ENCODE measurements at places on chromosomes 6 and 20.

DNA sequence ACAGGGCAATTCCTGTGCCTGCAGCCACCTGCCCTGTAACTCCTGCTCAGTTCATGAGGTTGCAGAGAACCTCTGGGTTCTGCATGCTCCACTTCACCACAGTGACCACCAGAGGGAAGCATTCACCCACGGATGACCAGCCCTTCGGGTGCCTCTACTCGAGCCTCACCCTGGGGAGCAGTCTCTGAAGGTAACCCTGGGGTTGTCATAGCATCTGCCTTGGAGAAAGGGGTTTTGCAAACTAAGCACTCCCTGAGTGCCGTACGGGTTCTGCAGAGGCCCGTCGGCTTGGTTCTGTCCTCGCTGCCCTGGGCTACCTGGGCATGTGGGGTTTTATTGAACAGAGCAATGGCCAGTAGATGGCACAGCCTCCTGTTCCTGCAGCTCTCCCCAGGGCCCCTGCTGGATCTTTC lies 10.2 kb upstream of the CST5 start:
- DNase-seq = peak; percentile 39

DNA sequence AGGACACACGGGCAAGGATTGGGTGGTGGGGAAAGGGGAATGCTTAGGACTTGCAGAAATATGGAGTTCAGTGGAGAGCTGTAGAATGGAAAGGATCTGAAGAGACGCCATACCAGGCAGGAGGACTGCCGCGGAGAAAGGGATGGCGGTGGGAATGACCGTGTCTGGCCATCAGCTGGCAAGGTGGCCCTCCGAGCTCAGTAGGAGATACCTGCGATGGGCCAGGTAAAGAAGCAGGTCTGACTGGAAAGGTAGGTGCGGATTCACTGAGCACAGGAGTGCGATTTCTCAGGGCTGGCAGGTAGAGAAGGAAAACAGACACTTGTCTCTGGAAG lies 26.0 kb downstream of the PCK1 start:
- no peak for DNase-seq

DNA sequence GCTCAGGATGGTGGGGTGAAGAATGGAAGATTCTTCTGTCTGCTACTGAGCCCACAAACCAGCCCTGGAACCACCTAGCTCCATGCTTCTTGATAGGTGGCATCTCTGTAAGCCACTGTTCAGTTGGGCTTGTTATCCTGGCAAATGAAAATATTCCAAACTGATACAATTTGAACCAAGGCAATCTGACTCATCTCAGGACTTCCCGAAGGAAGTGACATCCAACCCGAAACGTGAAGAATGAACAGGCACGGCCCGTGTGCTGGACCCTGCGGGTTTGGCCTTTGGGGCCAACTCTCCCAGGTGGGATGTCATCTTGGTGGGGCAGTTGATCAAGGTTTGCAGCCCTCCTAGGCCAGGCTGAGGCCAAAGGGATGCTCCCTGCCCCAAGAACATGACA lies 160.3 kb downstream of the PREX1 start:
- no peak for DNase-seq

DNA sequence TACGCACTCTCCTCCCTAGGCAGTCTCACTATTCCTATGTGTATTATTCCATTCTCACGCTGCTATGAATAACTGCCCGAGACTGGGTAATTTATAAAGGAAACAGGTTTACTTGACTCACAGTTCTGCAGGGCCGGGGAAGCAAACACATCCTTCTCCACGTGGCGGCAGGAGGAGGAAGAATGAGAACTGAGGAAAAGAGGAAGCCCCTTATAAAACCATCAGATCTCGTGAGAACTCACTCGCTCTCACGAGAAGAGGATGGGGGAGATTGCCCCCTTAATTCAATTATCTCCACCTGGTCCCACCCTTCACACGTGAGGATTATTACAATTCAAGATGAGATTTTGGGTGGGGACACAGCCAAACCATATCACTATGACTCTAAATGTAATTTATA lies 61.9 kb downstream of the ECT2L start:
- DNase-seq = no peak

DNA sequence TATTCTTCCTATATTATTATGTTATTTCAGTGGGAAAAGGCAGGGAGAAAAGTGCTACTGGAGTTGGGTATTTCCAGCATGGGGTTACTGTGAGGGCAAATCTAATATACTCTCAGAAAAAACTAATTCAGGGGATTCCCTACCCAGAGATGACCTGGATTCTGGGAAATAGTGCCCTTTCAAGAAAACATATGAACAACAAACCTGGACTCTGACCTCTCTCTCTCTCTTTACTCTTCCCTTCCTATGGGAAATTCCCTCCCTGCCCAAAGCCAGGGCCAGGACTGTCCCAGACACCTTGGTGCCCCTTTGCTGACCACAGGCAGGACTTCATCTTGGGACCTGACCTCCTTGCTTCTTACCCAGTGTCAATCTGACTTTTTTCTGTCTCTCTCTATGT lies 1.6 kb upstream of the UBD start:
- DNase-seq = no peak

DNA sequence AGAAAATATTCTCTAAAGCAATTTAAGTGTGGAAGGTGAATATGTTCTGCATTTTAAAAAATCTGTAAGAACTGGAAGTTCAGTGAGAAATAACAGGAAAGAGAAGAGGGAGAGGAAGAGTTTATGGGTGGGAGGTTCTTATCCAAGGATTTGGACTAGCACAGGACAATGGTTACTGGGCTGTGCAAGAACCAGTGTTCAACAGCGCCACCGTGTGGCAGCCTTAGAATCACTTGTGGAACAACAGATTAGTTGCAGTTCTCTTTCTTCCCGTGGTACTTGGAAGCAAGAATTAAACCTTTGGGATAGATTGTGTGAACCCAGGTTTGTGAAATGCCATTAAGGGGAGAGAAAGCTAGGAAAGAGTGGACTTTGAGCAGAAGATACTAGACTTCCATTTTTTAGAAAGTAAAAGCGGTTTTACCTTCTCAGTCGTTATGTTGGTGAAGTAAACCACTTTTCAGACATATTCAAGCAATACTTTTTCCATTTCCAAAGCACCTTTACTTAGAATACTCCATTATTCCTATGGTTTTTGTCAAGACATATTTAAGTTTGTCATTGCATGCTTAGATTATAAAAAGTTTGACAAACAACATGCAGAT lies 436.7 kb downstream of the RNF144B start:
- no peak for DNase-seq

DNA sequence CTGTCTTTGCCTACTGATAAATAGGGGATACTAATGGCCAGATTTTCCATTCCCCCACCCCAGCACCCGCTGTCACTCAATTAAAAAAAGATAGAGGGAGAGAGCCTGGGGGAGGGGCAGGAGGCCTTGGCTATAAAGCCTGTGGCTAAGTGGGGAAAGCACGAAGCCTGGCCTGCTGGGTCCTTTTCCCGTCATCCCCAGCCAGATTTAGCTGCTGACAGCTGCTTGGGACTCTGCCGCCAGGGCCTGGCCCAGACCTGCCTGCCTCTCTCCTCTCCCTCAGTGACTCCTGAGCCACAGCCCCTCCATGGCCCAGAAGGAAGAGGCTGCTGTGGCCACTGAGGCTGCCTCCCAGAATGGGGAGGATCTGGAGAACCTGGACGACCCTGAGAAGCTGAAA lies at the start of gene APOBEC2:
TSS of gene APOBEC2 (plus strand) at position 162 of the 400 bp plus-strand sequence. CDS start at position 308, 146 bp downstream.
- DNase-seq = no peak

GRCh38 chr6:16950302-16950701 lies 151.5 kb upstream of the STMND1 start:
- DNase-seq = no peak

DNA sequence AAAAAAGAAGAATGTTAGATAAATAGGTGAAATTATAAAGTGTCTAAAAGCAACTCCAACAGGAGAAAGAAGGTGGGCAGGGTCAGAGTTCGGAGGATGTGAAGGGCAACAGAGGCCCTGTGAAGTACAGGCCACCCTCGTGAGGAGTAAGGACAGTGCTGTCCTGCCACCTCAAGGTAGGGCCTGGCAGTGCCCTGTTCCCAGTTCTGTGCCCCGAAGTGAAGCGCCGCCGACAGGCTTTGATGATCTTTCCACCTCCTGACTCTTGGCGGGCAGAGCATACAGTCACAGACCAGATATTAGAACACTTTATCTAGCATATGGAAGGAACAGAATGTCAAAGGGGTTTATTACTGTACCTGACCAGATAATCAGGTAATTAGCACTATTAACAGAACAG lies 75.8 kb downstream of the GJA10 start:
- no peak for DNase-seq

- no peak for DNase-seq
Measured at GRCh38 chr6:139919107-139920026, 544.9 kb upstream of the CITED2 start.

- DNase-seq = no peak
Measured at GRCh38 chr6:11684901-11685480, 93.6 kb downstream of the ADTRP start.

DNA sequence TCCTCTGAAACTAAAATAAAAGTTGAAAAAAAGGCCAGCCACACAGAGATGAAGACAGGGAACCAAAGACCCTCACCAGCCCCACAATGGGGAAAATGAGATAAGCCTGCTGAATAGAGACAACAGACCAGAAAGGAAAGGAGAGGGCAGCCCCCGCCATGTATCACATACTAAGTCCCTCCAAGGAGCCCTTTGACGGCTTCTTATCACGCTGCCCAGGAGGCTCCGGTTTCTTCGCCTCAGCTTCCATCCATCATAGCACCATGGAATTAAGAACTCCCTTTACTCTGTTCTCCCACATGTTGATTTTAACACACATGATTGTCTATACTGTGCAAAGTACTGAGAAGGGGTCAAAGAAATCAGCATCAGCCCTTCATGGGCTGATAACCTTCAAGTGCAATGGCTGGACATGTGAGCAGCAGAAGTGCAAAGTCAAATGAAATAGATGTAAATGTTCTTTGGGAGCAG lies 54.9 kb downstream of the MAP3K5 start:
- no peak for DNase-seq

DNA sequence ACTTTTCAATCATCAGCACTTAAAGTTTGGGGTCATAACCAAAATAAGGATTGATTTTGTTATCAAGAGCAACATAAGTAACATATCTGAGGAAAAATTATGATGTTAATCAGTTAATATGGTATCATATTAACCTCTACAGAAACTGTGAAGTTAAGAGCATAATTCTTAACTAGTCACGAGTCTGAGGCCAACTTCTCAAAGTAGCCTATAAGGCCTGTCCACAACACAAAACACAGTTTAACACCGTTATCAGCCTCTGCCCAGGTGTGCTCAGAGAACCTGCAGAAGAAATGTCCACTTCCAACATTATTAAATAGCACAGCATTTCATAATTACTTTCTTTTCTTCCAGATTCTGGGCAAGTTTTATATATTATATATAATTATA lies 1.1 kb downstream of the STX7 start:
- peak; percentile 30 for DNase-seq

GRCh38 chr20:11001764-11002540 lies 328.2 kb upstream of the JAG1 start:
- no peak for DNase-seq

GRCh38 chr6:54262971-54263370 lies 45.3 kb upstream of the TINAG start:
- DNase-seq = no peak

DNA sequence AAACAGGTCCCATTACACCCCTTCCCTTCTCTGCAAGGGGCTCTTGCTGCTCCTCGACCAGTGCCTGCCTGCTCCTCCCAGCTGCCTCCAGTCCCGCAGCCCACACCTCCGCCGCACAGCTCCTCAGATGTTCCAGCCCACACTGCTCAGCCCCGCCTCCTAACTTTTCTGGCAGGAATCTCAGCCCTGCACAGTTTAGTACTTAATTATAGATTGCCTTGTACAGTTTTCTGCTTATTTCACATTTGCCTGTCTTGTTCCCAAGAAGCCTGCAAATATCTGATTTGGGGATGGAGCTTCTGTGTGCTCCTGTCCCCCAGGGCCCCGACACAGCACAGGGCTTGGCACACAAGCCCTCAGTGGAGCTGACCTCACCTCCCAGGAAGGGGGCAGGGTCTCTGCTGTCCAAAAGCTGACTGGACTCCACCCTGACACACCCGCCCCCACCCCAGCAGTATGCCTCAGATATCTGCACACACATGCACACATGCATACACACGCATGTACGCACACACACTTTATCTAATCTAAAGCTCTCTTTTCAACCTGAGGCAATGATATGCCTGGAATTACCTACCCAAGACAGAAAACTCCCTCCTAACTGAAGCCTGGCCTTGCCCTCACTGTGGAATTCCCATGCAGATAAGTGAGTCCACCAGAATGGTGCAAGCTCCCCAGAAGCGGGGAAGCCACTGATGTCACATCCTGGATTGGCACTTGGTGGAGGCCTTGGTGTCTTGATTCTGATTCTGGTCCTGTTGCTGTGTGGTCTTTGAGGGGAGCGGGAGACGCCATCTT lies 1.2 kb upstream of the PNPLA1 start:
- no peak for DNase-seq

GRCh38 chr20:17895641-17896171 lies 72.9 kb downstream of the SNX5 start:
- DNase-seq = peak; percentile 68

- DNase-seq = no peak
Measured at GRCh38 chr6:36252005-36252404, 17.9 kb upstream of the PNPLA1 start.

DNA sequence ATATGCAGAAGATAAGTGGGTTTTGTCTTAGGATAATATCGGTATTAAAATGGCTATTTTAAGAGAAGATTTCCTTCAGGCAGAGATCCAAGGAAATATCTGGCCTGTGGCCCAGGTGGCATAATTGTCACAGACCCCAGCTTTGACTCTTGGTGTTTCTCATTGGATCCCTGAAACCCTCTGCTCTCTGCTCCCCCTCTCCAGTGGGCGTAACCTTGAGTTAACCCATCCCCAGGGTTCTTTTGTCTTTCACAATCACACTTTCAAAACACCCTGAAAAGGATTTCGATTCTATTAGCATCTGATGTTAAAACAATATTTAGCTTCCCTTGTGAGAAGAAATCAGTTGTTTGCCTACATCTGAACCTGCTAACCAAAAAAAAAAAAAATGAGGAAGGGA lies 7.2 kb downstream of the SSTR4 start:
- DNase-seq = no peak

- no peak for DNase-seq
Measured at GRCh38 chr6:167238146-167238693, 52.9 kb upstream of the UNC93A start.

- no peak for DNase-seq
Measured at GRCh38 chr6:133298801-133299200, 57.6 kb downstream of the EYA4 start.

GRCh38 chr6:160043784-160044183 lies 74.9 kb downstream of the IGF2R start:
- DNase-seq = no peak

DNA sequence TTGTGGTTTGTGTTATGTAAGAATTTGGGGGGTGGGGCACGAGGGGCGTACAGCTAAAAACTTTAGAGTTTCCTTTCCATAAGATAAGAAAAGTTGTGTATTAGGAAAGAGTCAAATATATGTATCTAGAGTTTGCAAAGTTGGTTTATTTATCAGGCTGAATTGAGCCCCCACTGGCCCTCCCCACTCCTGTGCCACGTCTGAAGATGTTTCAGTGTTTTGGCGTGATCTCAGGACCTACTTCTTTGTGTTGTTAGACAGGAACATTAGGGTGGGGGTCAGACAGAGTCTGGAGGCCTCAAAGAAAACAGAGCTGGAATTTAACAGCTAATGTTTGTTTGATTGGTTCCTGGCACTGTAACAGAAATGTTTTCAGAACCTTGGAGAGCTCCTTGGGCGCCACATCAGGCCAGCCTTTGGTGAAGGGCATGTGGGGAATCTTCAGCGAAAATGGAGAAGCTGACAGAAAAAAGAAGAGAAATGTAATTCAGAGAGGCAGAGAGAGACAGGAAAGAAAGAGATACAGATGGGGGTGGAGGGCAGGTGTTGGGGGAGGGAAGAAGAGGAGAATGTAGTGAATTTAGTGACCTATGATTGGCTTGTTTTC lies 674 bp downstream of the NRSN1 start:
- DNase-seq = peak; percentile 72

Data from GM20000 (cell line).